Activated CD8-positive, alpha-beta T cell treated with anti-CD3 and anti-CD28 coated beads for 36 hours (primary cell): ENCODE measurements at places on chromosomes 11 and 22. TPM values are rescaled to one million over a fixed set of nuclear protein-coding genes. Genes with fewer than 3 reads are reported as not detected.

Gene SGSM1
- total RNA-seq = not detected

Gene PGM2L1
- total RNA-seq = 5.9 TPM

Gene OR8G1
- not detected for total RNA-seq

Gene POTEH
- not detected for total RNA-seq

Gene TRIOBP
- 17.8 TPM for total RNA-seq

Gene FADS1
- total RNA-seq = 33.9 TPM

Gene FOLH1
- not detected for total RNA-seq

Gene SCN2B
- total RNA-seq = not detected

Gene MRGPRE
- not detected for total RNA-seq

Gene CSF2RB
- 0.29 TPM for total RNA-seq

Gene OR52N4
- 0.47 TPM for total RNA-seq

Gene CARNS1
- 6.2 TPM for total RNA-seq

Gene SLC25A45
- total RNA-seq = 12.8 TPM

Gene SLC22A8
- total RNA-seq = not detected

Gene SOX10
- total RNA-seq = not detected

Gene GDPD4
- not detected for total RNA-seq

Gene FXYD2
- total RNA-seq = 6.7 TPM

Gene CREB3L1
- total RNA-seq = not detected

Gene TTC36
- total RNA-seq = 0.43 TPM

Gene SLC22A6
- total RNA-seq = not detected

Gene MIOX
- 0.29 TPM for total RNA-seq

Gene KBTBD3
- total RNA-seq = 11.2 TPM

Gene NCAM1
- total RNA-seq = 0.56 TPM

Gene MEI1
- total RNA-seq = 28.4 TPM

Gene INSC
- total RNA-seq = 0.74 TPM

Gene MS4A4A
- total RNA-seq = not detected

Gene CSNK2A3
- 5.4 TPM for total RNA-seq

Gene SERPING1
- total RNA-seq = not detected

Gene SEPTIN5
- total RNA-seq = 1.3 TPM

Gene HEPN1
- total RNA-seq = not detected
